ENCODE measurements at places on chromosomes 2 and 18.

GRCh38 chr18:3305354-3305762 is 43.4 kb downstream of the MYL12B start:
- DNase-seq, result no peak

GRCh38 chr2:218482651-218483050 is 63.7 kb downstream of the VIL1 start:
- no peak for DNase-seq

DNA sequence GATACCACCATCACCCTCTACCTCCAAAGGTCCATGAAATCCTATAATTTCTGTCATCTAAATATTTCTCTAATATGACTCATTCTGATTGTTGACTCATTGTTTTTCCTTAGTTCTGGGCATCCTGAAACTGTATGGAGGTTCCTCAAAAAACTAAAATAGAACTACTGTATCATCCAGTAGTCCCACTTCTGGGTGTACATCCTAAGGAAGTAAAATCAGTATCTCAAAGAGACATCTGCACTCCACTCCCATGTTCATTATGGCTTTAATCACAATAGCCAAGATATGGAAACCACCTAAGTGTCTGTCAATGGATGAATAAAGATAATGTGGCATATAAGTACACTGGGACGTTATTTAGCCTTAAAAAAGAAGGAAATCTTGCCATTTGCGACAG is 125.8 kb upstream of the MYO3B start:
- DNase-seq, result no peak

GRCh38 chr2:131152074-131152473 is 46.9 kb downstream of the PLEKHB2 start:
- no peak for DNase-seq

DNA sequence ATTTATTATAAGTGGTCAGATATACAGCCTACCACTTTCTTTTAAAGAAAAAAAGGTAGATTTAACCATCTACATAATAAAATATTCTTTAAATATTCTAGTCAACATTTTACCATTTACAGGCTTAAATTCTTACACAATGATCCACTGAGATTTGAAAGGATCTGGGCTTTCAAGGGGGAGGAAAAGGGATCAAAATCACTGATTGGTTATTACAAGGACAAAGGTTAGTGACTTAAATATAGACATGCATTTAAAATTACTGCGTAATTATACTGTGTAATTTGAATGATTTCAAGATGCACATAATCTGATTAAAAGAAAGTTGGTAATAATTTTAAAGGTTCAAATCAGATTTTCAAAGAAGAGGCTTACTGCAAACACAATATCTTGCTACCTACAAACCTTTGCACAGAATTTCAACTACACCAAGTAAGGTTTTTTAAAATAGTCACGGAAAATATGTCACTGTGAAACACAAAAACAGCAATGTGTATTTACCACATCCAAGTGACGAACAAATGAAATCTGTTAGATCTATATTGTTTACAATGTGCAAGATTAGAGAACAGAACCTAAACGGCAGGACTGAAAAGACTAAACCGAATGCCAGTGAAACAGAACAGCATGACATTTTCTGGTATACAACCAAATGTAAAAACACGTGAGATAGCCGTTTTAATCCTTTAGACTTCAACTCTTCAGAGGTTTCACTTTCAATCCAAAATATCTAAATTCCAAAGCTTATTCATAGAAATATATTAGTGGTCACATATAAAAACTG is 40.8 kb downstream of the RTN4 start:
- DNase-seq, result peak; percentile 39

DNA sequence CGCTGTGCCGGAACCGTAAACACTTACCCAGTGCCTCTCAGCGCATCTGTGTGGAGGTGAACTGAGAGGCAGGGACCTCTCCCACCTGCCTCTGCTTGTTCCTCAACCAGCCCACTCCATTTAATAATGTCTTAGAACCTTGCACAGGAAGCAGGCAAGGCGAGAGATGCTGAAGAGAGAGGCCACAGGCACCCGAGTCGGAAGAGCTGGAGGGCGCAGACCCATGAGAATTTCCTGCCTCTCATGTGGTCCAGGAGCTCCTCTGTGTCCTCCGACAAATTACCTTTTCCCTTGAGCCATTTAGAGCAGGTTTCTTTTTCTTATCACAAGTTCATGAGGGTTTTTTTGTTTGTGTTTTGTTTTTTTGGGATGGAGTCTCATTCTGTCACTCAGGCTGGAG is 4.9 kb upstream of the RFX8 start:
- DNase-seq, result no peak

DNA sequence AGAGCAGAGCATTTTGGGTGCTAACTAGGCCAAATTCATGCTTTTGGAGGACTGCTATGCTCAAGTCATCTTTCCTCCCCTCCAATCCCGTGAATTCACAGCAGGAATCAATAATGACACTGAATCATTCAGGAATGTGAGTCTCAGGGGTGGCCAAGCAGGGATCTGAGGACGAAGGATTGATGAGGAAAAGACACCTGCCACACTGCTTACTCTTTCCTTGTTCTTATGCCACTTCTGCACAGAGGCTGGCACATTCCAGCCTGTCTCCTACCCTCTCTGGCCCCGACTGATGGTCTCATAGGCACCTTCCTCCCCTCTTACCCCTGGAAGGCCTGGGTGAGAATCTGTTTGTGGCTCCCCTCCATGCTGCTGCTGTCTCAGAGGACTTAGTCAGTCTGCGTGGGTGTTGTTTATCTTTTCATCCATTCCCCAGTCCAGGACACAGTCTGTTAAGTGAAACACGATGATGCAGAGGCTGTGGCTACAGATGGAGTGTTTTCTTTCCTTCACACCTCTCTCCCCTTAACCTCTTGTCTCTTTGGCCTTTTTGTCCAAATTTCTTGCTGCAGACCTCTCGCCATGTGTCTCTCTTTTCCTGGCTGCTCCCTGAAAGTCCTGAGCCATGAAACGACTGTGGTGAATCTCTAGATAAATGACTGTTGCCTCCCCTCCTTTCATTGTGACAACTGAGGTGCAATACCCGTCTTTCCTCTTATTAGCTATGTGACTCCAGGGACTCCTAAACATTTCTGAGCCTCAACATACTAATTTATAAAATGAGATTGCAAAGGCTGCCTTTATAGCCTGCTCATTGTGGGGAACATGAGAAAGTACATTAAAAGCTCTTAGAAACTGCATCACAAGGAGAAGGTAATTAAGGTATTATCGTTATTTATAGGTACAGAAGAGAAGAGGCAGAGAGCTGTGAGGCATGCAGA is 86.9 kb downstream of the RDH14 start:
- no peak for DNase-seq

GRCh38 chr2:85826990-85827878 is 61.6 kb downstream of the ST3GAL5 start:
- DNase-seq, result no peak

GRCh38 chr2:109382951-109383350 is 230.8 kb downstream of the SEPTIN10 start:
- no peak for DNase-seq

- no peak for DNase-seq
These were observed 410.5 kb upstream of the CNTNAP5 start for GRCh38 chr2:123614596-123614995.

- DNase-seq, result no peak
These were observed 292.4 kb upstream of the PXDN start for GRCh38 chr2:2036686-2037085.

GRCh38 chr2:232890896-232891601 is 21.0 kb downstream of the SNORC start:
- DNase-seq, result no peak

- no peak for DNase-seq
These were observed 27.1 kb downstream of the SLC38A11 start for GRCh38 chr2:164928101-164928673.

DNA sequence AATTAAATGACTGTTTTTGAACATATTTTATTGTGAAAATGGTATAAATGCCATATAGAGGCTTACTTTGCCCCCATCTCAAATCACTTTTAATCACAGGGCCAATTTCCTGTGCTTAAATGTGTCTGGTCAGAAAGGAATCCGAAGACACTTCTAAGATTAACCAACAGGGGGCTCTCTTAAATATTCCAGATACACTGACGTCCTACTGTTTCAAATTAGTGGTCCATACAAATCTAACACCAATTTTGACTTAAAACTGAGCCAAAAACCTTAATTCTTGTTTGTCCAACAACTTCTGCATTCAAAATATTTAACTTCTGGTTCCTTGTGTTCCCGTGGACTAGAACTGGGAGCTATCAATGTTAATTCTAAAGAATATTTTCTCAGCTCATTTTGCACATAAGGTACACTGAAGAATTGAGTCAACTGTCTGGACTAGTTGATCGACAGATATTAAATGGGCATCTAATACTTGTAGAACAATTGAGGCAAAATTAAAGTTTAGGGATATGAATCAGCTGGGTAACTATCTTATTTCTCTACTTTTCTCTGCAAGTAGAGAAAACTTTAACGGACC is 557.5 kb downstream of the ARHGAP15 start:
- no peak for DNase-seq

DNA sequence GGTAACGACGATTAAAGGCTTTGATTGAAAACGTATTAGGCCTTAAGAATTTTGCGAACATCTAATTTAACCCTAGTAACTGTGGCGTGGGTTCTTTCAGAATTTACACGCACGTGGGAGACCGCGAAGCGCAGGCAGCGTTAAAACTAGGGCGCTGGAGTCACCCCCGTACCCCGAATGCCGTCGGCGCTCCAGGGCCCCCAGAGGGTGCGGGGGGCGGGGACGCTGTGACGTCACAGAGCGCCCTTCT is 673 bp upstream of the SMCHD1 start:
- DNase-seq, result no peak

- no peak for DNase-seq
These were observed 132.5 kb downstream of the SPHKAP start for GRCh38 chr2:228048838-228049490.

DNA sequence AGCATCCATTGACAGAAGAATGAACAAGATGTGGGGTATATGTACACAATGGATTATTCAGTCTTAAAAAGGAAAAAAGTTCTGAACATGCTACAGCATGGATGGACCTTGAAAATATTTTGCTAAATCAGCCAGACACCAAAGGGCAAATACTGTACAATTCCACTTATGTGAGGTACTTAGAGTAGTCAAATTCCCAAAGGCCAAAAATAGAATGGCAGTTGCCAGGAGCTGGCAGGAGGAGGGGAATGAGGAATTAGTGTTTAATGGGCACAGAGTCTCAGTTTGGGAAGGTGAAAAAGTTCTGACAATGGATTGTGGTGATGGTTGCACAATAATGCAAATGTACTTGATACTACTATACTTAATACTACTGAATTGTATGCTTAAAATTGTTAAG is 193.2 kb downstream of the MBD2 start:
- DNase-seq, result no peak

GRCh38 chr2:84861539-84861938 is 19.3 kb downstream of the TRABD2A start:
- DNase-seq, result no peak

GRCh38 chr2:26720322-26721114 is 28.0 kb downstream of the KCNK3 start:
- DNase-seq, result no peak

DNA sequence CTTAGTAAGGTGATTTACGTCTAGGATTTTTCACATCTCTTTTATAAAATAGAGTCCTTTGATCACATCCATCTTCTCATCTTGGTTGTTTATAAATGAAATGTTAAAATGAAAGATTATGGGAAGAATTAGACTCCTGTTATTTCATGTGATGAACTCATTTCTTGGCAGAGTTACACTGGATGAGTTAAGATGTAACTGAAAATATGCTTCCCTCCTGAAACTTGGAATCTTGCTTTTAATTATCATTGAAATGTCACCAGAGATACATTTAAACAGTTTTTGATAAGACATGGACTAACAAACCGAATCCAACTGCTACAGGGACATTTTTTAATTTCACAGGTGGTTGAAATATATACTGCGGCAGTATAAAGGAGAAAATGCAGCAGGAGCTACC is 274.0 kb downstream of the DLGAP1 start:
- no peak for DNase-seq

- no peak for DNase-seq
These were observed 8.4 kb upstream of the SP9 start for GRCh38 chr2:174326161-174327020.

DNA sequence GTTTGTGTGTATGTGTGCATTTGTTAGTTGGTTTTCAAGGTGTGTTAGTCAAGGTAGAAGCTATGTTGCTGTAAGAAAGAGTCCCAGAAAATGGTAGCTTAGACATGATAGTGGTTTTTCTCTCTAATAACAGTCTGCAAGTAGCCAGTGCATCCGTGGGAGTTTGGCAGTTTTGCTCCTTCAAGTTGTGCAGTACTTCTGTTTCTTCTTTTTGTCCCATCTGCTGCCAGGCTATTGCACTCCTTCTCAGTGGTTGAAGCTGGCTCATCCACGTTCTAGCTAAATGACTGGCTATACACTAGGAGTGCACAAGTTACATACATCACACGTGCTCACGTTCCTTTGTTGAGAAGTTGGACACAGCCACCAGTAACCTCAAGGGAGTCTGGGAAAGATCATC is 134.7 kb downstream of the ASXL3 start:
- no peak for DNase-seq

DNA sequence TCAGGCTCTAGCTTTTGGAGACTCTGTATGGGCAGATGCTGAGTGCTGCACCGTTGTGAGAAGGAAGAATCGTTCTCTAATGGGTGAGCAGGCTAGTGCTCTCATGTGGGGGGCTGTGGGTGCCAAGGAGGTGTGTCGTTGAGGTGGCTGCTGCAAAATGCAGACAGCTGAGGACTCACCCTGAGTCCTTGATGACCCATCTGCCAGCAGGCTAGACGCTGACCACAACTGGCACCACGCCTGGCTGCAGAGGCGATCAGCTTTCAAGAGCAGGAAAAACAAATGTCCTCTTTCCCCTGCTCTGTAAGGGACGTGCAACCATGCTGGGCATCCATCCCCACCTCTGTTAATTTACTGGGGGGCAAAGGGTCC is 48.2 kb downstream of the HAUS1 start:
- DNase-seq, result no peak

GRCh38 chr2:97704989-97705388 is 8.4 kb upstream of the ZAP70 start:
- DNase-seq, result no peak

DNA sequence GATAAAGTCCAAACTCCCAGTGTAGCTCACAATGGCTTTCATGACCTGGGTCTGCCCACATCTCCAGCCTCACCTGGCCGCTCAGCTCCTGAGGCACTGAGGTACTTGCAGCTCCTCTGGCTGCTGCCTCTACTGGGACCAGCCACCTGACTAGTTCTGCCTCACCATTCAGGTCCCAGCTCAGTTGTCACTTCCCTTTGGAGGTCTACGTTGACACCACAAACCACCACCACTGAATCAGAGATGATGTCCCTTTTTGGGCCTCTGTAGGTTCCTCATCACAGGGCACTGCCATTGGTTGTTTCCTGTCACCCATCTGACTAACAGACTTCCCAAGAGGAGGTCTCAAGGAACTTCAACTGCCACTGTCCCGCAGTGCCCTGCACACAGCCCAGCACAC is 21.2 kb downstream of the SPP2 start:
- DNase-seq, result no peak

- no peak for DNase-seq
These were observed 71.0 kb upstream of the MGAT4A start for GRCh38 chr2:98801921-98802321.
